ENCODE measurements at places on chromosomes 11 and 22.

- DNase-seq, result no peak
Measured at GRCh38 chr11:96506953-96507354, 117.1 kb downstream of the JRKL start.

DNA sequence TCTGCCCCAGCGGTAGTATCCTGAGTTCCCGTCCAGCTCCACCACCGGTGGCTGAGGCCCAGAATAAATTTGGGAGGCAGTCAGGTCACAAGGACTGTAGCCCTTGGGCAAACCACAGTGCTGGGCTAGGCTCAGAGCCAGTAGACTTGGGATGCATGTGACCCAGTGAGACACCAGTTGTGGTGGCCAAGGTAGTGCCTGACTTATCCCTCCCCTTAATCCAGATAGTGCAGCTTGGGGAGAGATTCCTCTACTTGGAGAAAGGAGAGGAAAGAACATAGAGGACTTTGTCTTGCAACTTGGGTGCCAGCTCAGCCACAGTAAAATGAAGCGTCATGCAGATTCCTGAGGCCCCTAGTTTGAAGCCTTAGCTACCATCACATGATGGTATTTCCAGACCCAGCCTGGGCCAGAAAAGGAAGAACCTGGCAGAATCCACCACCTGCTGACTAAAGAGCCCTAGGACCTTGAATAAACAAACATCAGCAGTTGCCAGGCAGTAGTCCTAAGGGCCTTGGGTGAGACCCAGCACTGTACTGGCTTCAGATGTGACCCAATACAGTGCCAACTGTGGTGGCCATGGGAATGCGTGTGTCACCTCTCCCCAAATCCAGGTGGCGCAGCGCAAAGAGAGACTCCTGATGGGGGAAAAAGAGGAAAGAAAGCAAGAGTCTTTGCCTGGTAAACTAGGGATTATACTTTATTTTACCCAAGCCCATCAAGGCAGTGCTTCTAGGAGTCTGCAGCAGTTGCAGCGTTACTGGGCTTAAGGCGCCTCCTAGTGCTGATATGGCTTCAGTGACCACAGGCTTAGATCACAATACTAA lies 17.0 kb upstream of the DDX10 start:
- peak; percentile 57 for DNase-seq

DNA sequence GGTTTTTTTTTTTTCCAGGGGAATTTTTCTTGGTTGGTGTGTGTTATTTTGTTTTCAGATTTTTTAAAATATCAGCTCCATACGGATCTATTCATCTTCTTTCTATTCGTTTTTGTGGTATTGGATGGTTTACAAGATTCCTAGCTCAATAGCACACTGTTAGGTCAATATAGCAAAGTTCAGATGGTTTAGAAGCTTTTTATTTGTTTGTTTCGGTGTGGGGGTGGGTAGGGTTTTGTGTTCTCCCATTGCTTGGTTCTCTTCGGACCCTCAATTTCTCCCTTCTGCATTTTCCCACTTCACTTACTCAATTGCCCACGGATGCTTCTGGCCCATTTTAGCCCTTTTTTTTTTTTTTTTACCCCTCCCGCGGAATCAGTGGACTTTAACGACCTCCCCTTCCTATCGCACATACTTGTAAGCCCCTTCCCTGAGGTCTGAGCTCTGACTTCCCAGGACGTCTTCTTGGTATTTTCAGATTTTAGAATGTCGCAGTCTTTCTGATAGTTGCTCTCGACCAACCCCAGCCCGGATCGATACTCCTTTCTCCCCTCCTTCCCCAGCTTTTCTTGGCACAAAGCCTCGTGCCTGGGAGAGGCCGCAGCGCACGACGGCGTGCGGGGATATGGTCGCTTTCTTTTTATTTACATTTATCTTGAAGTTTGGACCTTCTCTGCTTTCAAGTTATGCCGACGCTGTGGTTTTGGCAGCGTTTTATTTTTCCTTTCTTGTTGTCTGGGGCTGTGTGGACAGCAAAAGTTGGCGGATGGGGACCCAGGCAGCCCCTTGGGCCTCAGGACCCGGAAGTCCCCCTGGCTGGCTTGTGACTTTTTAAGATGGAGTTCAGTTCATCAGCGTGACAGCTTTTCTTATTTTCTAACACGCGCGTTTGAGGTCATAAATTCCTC lies 4.4 kb upstream of the SPDYC start:
- no peak for DNase-seq

DNA sequence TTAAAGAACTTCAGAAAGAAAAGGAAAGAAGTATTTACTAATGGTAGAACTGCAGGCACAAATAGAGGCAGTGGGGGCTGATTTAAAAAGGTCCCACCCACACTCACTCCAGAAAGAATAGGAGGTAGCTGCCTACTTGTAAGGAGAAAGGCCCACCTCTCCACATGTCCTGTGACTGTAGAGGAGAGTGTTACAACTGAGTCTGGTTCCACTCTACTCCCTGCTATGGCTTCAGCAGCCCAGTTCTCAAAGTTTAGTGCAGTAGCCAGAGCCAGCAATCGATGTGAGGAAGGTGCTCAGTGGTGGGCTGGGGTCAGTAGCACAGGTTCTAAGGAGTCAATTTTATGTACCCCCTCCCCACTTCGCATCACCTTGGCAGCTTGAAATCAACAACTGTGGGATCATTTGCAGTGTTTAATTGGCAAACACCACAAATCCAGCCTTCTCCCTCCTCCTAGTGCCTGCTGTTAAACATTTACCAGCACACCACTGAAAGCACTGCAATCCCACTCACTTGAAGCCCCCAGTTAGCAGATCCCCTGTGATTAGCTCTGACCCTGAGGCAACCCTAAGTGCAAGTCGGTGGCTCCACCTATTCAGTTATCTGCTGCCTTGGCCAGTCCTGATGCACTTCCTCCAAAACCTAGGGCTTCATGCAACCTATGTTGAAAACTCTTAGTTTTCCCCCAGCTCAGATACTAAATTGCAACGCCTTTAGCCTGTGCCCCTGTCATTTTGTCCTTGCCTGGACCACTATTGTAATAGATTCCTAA lies 146.6 kb downstream of the BBOX1 start:
- DNase-seq, result no peak

DNA sequence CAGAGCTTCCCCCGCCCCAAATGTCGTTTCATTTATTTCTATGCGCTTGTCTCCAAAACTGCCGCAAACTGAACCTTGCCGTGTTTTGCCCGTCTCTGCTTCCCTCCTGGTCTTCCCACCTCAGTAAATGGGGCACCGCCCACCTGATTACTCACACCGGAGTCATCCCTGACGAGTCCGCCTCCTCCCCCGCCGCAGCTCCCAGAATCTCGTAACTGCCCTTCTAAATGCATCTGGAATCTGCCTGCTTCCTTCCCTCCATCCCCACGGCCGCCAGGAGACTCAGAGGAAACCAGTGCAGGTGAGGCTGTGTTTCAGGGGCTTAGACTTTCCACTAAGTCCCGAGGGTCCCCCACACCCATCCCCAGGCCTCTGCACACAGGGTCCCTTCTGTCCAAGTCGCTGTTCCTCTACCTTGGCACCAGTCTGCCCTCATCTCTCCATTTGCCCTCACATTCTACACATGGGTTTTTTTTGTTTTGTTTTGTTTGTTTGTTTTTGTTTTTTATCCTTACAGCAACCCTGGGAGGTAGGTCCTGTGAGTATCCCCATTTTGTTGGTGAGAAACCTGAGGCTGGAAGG lies 62.6 kb upstream of the PHF21B start:
- DNase-seq, result peak; percentile 79

- no peak for DNase-seq
Measured at GRCh38 chr11:1567721-1568100, 4.4 kb downstream of the DUSP8 start.

DNA sequence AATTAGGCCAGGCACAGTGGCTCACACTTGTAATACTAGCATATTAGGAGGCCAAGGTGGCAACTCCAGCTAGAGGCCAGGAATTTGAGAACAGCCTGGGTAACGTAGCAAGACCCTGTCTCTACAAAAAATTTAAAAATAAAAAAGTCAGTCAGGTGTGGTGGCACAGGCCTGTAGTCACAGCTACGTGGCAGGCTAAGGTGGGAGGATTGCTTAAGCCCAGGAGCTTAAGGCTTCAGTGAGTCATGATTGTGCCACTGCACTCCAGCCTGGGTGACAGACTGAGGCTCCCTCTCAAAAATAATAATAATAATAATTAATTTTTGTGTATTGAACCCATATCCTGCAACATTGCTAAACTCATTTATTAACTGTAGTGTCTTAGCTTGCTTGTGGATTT lies 15.3 kb upstream of the TRIM29 start:
- no peak for DNase-seq

- no peak for DNase-seq
Measured at GRCh38 chr22:20615021-20615420, 107.6 kb downstream of the MED15 start.

DNA sequence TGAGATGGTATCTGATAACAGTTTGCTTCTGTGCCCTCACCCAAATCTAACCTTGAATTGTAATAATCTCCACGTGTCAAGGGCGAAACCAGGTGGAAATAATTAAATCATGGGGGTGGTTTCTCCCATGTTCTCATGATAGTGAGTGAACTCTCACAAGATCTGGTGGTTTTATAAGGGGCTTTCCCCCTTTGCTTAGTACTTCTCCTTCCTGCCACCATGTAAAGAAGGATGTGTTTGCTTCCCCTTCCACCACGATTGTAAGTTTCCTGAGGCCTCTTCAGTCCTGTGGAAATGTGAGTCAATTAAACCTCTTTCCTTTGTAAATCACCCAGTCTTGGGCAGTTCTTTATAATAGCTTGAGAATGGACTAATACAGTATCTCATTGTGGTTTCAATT lies 8.5 kb upstream of the OVCH2 start:
- no peak for DNase-seq

DNA sequence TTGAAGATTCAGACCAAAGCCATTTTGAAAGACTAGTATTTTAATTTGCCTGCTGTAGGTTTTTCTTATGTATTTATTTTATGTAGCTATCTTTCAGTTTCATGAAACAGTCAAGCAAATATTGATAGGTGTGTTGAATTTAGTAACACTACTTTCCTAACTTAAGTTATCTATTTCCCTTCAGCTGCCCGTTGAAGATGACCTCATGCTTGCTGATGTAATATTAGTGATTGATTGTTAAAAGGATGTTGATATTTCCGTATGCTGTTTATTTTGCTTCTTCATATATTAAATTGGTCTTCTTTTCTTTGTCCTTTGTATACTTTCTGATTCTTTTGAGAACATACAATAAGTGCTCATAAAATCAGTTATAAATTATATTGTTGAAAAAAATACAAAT lies 86.8 kb upstream of the CHORDC1 start:
- no peak for DNase-seq

- DNase-seq, result no peak
Measured at GRCh38 chr11:63507511-63507910, 1.6 kb downstream of the LGALS12 start.

DNA sequence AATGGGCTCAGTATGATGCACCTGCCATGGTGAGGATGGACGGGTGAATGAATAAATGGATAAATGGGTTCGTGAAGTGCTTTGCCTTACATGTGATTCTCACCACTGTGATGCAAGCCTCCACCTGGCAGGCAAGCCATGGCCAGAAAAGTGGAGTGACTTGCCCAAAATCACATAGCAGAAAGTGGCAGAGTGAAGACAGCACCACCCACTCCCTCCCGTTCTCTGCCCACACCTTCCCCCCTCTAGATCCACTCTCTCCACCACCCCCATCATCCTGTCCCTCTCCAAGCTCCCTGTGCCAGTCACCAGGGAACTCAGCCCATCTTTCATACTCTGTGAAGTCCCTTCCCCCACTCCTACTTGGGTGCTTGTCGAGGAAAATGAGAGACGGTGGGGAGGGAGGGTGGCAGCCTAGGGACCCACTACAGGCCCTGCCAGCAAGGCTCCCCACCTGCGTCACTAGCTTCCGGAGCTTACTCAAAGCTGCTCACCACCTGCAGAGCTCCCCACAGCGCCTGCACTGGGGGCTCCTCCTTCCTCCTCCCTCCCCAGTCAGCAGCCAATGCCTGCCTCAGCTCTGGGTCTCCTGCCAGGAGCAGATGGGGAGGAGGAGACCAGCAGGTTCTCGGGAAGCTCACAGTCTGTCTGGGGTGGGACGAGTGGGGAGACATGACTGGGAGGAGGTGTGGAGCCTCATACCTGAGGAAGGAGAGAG lies 82.3 kb downstream of the PDE2A start:
- no peak for DNase-seq

DNA sequence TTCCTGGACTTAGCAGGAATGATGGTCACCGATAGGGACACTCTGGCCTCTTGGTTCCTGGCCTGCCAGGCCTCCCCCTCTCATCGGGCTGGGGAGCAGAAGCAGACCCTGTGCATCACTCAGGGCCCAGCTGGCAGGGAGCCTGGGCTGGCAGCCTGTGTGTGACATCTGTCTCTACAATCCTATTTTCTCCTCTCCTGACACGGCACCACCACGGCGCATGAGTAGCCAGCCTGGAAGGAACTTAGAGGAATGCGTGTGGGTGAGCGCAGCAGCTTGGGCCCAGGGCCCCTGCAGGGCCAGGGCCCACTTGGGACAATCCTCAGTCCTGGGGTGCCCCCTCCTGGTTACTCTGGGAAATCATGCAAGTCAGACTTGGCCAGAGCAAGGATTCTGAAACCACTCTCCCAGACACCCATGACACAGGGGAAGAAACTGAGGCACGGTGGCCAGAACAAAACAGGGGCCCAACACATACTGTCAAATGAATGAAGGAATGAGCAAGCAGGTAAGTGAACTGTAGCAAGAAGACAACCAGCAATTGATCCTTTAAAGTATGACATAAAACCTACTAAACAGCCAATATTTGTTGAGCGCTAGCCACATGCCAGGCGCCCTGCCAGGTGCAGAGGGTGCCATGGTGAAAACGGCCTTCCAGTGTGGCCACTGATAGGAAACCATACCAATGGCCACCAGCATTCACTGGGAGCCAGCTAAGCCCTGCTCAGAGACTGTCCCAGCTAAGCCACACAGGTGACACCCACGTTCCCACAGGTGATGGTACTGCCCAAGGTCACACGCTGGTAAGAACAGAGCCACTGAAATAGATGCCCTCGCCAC lies 13.3 kb downstream of the RSPH14 start:
- peak; percentile 63 for DNase-seq

DNA sequence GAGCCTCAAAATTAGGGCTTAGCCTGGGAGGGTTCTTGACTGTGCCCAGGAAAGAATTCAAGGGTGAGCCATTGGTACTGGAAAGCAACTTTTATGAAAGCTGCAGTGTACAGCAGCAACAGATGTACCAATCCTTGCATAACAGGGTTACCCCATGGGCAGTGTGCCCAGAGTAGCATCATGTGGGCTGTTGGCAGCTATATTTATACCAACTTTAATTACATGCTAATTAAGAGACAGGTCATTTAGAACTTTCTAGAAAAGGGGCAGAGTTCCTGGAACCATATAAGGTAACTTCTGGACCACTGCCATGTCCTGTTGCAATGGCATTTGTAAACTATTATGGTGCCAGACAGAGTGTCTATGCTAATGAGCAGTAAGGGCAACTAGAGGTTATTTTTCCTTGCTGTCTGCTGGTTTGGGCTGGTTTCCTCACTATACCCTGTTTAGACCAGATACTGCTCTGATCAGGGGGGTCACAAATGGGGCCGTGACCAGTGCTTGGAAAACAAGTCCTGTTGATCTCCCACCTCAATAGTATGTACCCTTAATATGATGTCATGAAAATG lies 1120.5 kb upstream of the RAG2 start:
- no peak for DNase-seq

DNA sequence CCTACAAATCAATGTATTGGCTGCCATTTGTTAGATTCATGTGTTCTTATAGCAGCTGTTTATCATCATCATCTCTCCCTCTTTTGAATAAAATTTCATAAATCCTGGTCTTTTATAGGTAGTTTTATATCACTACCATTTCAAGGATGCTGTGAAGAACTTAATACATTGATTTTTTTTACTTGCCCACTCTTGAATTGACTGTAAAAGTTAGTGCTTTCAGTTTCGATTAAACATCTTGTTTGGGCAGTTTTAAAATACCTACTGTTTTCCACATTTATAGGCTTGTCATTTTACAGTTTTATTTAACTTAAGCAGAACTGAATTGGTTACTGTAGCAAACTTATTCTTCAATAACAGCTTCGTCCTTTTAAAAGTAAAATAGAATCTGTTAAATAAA lies 59.5 kb downstream of the TTC17 start:
- no peak for DNase-seq
